ENCODE measurements at places on chromosomes 5 and 9.

DNA sequence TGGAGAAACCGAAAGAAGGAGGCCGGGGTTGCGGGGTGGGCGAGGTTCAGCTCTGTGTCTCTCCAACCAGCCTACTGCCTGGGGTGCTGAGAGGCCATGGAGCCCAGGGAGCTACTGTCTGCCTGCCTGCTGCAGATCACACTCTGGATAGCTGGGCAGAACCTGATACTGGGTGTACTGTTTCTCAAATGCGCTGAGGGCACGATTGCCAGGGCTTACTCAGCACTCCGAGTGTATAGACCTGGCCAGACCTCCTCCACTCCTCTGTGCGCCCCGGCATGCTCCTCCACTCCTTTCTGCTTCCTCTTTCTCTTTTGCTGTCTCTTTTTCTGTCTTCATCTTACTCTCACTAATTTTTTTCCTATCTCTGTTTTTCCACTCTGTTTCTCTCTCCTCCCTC, 215.1 kb downstream of the PAPPA start:
- DNase-seq = no peak

GRCh38 chr9:7965063-7965462, 165.5 kb upstream of the DMAC1 start:
- DNase-seq = no peak

- no peak for DNase-seq
Measured at GRCh38 chr5:15034379-15034778, 162.8 kb upstream of the ANKH start.

GRCh38 chr5:76548525-76549229, 74.5 kb downstream of the F2RL2 start:
- DNase-seq = no peak

GRCh38 chr9:85516455-85516854, 225.3 kb downstream of the AGTPBP1 start:
- DNase-seq = no peak
